ENCODE measurements at places on chromosomes 2 and 18. TPM values are rescaled to one million over a fixed set of nuclear protein-coding genes. Genes with fewer than 3 reads are reported as not detected.

DNA sequence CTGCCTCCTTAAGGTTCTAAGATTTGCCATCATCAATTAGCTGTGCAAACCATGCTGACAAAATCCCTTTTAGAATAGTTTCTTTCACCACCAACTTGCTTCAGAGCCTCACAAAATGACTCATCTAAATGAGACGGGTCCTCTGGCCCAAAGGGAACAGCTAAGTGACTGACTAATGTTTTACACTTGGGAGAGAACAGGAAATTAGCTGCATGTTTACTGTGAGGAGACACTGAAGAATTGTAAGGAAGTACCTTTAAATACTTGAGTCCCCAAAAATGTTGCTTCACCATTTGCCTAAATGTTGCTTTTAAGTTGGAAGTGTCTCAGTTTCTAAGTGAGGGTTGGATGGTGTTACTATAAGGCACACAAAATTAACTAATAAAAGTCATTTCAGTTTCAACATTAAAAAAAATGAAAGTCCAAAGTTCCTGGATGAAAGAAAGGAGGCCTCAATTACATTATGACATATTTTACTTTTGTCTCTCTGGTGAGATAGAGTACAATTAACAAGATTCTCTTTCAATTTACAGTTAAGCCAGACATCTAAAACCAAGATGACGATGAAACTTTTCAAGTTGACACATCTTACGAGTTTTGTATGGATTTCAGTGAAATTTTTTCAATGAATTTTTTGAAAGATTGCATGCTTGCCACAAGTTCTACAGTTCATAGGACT, 229.1 kb upstream of the FN1 start:
- no peak for DNase-seq

DNA sequence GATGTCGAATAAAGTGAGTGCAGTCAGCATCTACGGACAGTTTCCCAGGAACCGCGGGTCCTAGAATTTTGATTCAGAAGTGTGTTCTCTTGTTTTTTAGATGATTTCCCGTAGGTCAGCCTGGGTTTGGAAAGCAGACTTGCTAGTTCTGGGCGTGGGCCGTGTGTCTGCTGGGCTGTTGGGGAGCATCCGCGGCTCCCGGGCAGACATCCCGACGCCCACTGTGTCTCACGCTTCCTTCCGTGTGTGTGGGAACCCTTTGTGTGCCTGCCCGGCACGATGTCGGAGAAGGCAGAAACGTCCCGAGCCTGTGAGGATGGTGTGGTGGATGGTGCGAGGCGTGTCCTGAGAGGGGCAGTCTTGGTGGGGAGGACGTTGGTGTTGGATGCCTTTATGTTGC, 18.4 kb downstream of the CTDP1 start:
- DNase-seq: no peak

HTR2B gene
- 1.5 TPM for total RNA-seq

GRCh38 chr2:224433442-224433841, 31.5 kb upstream of the FAM124B start:
- DNase-seq: no peak

GRCh38 chr2:110883406-110883805, 151.0 kb downstream of the ACOXL start:
- DNase-seq: no peak

GRCh38 chr2:96207774-96208142, 869 bp downstream of the STARD7 start:
- no peak for DNase-seq

DNA sequence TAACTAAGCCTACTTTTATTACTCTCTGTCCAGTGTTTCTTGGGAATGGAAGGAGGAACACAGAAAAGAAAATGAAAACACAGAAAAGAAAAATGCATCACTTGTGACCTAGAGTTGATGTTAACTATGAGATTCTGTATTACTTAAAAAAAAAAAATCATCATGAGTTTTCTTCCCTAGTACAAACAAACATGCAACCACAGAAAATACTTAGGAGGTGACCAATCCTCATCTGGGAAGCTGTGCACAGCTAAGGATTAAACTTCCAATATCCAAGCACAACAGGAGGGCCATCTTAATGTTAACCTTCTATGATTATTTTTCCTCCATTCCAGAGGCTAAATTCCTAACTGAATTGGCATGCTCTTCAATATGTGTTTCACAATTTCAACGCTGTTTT, 1140.4 kb downstream of the LRP1B start:
- no peak for DNase-seq

DNA sequence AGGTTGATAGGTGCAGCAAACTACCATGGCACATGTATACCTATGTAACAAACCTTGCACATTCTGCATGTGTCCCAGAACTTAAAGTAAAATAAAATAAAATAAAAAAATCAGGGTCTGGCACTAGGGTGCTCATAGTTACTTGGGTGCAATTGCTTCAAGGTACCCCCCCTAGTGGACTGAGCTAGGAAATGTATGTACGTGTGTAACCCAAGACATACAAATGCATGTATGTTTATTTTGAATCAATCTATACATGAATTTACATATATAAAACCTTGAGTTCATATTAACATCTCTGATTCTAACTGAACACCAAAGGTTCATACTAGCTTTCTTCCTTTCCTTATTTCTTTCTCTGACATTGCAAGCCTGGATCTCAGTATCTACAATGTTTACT, 51.5 kb downstream of the USP37 start:
- no peak for DNase-seq

AKAIN1 gene
- total RNA-seq: not detected

DNA sequence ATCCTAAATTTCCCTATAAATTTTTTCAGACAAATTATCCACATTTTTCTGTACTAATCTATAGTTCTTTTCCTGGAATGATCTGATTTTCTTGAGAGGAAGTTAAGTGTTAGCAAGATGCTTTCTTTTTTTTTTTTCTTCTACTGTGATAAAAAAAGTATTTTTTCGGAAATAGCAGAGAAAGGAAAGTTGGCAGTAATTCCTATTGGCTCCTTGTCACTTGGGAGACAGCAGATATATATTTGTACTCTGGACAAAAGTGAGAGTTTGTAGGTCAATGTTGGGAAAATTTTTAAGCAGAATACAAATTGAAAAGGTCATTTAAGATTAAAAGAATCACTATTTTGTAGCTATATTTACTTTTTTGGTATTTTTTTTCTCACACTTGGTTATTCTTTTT, 635.7 kb upstream of the NRXN1 start:
- DNase-seq: no peak

- DNase-seq: no peak
These were observed 93.2 kb upstream of the PKDCC start for GRCh38 chr2:41954304-41955291.

DNA sequence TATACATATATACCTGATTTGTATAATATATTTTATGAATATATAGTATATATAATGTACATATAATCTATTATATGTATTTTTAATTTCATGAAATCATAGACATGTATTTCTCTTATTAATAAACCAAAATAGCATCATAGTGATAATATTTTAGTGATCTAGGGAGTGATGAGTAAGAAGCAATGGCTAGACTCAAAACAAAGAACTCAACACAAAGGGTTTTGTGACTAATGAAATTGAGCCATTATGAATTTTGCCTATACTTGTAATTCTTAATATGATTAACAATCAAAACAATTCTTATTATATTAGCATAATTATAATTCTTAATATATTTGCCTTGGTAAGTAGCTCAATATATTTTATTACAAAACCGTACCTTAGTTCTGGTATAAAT, 1614.1 kb upstream of the TMEFF2 start:
- DNase-seq: no peak

- DNase-seq: no peak
These were observed 73.1 kb downstream of the LRRTM1 start for GRCh38 chr2:80231421-80231820.

GRCh38 chr2:177543007-177543760, 150.6 kb downstream of the AGPS start:
- DNase-seq: no peak

DNA sequence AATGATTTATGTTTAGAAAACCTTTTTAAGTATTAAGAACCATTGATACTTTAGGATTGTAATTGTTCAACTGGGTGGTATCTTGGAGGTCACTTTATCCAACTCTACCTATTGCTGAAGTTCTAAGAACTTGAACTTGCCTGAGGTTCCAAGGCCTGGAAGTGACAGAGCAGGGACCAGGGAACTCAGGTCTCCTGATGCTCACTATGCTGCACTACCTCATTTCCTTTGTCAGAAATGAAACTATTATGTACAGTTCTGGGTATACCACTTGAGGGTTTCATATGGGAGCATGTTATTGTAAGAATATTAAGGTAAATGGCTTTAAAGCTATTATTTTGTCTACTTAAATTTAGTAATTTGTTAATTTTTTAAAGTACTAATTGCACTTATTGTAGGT, 3.0 kb downstream of the MBD5 start:
- no peak for DNase-seq

- peak; percentile 38 for DNase-seq
These were observed 486 bp upstream of the GPR39 start for GRCh38 chr2:132415915-132416722.

- no peak for DNase-seq
These were observed 112.1 kb downstream of the GLI2 start for GRCh38 chr2:120847700-120848321.

DNA sequence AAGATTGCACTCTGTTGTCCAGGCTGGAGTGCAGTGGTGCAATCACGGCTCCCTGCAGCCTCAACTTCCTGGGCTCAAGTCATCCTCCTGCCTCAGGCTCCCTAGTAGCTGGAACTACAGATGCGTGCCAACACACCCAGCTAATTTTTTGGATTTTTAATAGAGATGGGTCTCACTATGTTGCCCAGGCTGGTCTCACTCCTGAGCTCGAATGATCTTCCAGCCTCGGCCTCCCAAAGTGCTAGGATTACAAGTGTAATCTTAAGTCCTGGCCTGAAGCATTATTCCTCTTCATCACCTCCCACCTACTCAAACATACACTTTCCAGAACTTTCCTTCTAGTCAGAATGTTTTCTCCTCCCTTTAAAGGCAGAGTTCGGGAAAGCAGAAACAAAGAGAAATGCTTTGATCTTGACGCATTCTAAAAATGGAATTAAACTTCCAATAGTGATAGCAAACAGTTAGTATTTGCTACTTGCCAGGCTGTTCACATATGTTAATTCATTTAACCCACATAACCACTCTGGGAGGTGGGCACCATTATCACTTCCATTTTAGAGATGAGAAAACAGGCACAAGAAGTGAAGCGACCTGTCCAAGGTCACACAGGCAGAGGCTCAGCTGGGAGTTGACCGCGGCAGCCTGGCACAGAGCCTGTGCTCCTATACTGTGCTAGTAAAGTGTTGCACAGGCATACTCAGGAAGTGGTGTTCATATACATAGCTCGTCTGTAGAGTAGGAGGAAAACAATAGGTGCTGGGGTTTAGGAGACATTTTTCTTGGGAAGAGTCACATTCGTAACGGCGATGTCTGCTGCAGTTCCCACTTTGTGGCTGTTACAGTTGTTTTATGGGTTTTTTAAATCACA, 24.6 kb downstream of the TEX44 start:
- DNase-seq: no peak

DNA sequence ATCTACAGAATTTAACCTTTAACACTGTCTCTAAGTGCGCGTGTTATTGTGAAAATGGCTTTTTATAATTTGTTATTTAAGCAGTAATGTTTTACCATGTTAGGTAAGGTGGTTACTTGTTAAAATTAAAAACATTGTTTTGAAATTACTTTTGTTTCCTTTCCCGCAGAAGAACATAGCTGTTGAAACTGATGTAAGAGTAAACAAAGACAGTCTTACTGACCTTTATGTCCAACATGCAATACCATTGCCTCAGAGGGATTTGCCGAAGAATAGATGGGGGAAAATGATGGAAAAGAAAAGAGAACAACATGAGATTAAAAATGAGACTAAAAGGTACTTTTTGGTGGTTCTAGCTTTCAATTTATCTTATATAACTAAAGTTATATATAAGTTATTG, 2.1 kb downstream of the C2orf49 start:
- no peak for DNase-seq

- no peak for DNase-seq
These were observed 5.2 kb downstream of the SULT1C2 start for GRCh38 chr2:108293850-108294249.

DNA sequence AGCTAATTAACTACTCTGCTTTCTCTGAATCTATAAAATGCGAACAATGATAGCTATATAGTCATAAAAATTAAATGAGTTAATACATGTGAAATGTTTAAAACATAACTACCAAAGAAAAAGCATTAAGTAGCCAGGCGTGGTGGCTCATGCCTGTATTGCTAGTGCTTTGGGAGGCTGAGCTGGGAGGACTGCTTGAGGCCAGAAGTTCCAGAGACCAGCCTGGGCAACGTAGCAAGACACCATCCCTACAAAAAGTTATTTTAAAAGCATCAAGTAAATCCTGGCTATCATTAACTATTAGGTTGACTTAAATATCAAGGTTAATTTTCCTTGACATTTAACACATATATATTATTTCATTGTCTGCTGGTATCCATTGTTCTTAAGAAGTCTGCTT, 152.4 kb downstream of the NBAS start:
- no peak for DNase-seq

LRRTM4 gene
- total RNA-seq: 0.55 TPM

VSNL1 gene
- total RNA-seq: 15.8 TPM

- no peak for DNase-seq
These were observed 153.6 kb upstream of the EPC2 start for GRCh38 chr2:148490840-148491439.

- peak; percentile 69 for DNase-seq
These were observed 92.3 kb downstream of the PRKCE start for GRCh38 chr2:45743531-45744396.

DNA sequence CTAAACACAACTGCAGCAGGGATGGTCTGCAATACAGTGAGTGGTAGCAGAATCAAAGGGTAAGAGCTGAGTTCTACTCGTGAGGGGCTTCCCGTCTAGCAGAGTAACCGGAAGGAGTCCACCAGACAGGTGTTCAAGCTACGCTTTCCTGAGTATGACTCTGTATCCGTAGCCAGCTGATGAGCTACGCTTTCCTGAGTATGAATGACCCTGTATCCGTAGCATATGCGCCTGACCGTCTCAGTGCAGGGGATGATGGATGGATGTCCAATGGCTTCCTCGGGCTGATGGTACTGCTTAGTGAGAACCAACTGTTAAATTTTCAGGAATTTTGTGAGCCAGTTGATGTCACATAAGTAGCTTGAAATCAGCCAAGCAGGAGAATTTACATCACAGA, 244.1 kb upstream of the MYT1L start:
- DNase-seq: no peak

DCC gene
- not detected for total RNA-seq

OXER1 gene
- total RNA-seq: 0.36 TPM

SP140 gene
- total RNA-seq: 1.3 TPM

ING5 gene
- total RNA-seq: 20.0 TPM

DNA sequence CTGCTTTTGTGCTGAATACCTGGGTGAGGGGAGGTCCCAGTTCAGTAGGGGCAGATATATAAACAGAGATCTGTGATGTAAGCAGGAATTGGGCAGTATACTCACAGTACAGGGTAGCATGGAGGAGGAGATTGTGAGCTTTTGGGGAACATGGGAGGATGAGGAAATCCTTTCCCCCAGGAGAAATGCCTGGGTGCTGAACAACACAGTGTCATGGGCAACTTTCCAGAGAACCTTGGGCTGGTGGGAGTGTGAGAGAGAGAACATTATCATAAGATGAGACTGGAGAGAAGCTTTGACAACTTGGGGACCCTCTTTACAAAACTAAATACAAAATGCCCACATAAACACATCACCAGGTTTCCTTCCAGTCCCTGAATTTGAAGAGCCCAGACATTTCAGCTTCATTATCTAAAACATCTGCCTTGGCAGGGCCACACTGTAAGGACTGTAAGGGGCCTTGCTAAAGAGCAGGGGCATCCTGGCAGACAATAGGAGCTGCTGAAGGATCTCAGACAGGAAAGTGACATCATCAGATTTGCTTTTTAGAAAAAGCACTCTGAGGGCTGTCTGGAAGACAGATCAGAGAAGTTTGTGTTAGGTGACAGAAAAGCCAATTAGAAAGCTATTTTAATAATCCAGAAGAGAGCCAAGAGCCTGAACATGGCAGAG, 303.1 kb upstream of the FBXO11 start:
- no peak for DNase-seq

FBXO48 gene
- 1.0 TPM for total RNA-seq

Data from left ventricle myocardium inferior (tissue), 1 donor.